Fibroblast of the aortic adventitia (primary cell): ENCODE measurements at places on chromosomes 1 and 21. TPM values are rescaled to one million over a fixed set of nuclear protein-coding genes. Genes with fewer than 3 reads are reported as not detected.

- DNase-seq: no peak
These were observed 108.3 kb downstream of the POU2F1 start for GRCh38 chr1:167328816-167329483.

- peak; percentile 64 for DNase-seq
These were observed 347.9 kb downstream of the LTN1 start for GRCh38 chr21:28644762-28645161.

GRCh38 chr1:208107425-208108212 lies 136.6 kb downstream of the PLXNA2 start:
- peak; percentile 67 for DNase-seq

- DNase-seq: no peak
These were observed 211.6 kb upstream of the NR5A2 start for GRCh38 chr1:199815947-199816346.

- DNase-seq: peak; percentile 60
These were observed 101.5 kb upstream of the ARHGEF16 start for GRCh38 chr1:3352952-3353331.

DNA sequence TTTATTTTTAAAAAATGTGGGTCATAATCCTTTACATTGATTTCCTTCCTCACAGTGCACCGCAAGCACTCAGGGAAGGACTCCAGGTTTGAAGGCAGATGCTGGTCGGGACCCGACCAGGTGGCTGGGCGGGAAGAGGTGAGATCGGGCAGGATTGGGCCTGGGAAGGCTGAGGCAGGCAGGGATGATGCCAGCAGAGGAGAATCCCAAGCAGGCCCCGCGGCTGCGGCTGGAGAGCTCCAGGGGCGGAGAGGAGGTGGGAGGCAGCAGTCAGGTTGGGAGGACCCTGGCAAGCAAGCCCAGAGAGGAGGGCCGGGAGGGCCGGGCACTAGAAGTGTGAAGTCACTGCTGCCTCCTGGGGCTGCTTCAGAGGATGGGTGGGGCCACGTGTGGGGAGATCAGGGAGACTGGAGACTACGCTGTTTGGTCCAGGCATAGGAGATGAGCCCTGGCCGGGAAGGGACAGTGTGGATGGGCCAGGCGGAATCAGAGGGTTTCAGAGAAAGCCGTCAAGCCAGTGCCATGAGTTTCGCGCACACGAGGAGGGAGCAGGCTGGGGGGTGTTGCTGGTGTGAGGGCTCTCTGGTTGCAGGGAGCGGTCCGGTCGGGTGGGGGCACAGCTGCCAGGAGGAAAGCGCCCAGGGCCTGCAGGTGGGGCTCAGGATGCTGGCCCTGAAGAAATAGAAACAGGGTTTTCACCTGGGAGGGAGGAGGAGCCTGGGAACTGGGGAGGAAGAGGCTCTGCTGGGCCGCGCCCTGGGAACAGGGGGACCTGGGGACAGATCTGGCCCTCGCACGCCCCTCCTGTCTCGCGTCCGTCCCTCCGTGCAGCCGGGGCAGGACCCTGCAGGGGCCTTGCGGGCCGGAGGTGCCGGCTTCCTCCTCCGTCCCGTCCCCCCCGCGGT lies 888 bp upstream of the COL18A1 start:
- DNase-seq: peak; percentile 55

Gene TENT5C
- 0.45 and 5.5 TPM in 2 replicates for total RNA-seq

Gene LAMB3
- 5.9 and 10.3 TPM in 2 replicates for total RNA-seq

Gene TCP10L
- 0.45 TPM in 1 of 2 replicates, not detected in the other for total RNA-seq

Gene TEDDM1
- total RNA-seq: not detected in 2 replicates
